ENCODE measurements at places on chromosomes 4 and X. TPM values are rescaled to one million over a fixed set of nuclear protein-coding genes. Genes with fewer than 3 reads are reported as not detected.

The FRMD7 gene
- 0.14 TPM for total RNA-seq

The GABRG1 gene
- not detected for total RNA-seq

The ZAR1 gene
- not detected for total RNA-seq

The LIN54 gene
- total RNA-seq: 6.2 TPM

DNA sequence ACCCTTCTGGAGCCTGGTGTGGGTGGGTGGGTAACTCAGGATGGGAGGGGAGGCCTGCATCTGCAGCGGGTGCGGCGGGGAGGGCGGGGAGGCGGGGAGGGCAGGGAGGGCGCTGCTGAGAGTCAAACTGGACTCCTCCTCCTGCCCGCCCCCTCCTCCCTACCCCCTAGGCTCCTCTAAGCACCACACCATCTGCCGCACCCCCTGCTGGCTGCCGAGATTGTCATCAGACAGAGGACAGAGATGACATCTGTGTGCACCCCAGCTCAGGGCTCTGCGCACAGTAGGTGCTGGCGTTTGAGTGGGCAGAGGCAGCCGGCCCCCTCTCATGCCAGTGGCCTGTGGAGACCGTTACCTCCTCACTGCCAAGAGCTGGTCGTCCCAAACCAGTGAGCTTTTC, 10.6 kb upstream of the HMX1 start:
- no peak for DNase-seq

- no peak for DNase-seq
Measured at GRCh38 chrX:87664381-87664780, 146.8 kb downstream of the KLHL4 start.

- DNase-seq: no peak
Measured at GRCh38 chr4:185134307-185134869, 8.7 kb upstream of the SLC25A4 start.

DNA sequence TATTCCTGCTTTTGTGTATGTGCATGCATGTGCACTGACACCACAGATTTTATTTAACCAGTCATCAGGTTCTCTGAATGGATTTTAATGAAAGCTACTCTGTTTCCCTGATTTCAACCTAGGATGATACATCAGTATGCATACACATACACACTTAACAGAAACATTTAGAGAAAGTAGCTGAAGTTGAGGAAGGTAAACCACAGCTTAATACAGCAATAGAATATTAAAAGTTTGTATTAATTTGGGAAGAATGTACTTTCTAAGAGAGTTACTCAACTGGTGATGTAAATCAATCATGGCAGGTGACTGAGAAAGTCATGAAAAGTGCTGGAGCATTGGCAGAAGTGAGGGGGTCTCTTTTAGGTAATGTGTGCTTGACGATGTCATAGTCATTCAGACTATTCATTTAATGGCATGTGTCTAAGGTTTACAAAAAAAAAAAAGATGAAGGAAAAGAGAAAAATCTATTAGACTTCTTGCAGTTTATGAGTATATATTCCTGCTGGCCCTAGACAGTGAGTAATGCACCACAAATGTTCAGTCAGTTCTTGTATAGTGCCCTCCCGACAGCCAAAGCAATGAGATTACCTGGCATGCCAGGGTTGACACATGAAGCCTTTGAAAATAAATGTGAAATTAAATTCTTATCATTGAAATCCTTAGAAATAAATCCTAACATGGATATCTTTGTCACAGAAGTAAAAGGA, 187.6 kb downstream of the RAPGEF2 start:
- no peak for DNase-seq

DNA sequence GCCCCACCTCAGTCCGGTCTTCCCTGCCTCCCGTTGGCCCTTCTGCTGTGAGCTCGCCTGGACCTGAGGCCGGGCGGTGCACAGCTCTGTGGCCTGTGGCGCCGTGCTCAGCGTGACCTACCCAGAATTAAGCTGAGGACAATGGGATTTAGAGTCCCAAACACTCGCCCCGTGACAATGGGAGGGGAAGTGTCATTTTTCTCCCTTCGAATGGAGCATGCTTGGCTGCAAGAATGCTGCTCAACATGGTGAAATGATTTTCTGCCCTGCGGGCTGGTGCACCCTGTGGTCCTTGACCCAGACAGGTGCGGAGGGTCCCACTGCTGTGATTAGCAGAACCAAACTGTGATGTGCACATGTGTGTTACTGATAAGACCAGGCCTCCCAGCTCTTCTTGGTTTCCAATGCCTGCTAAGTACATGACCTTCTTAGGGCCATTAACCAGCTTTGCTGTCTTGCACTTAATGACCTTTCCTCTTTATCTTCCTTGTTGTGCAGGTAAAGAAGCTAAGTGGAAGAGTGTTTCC, 772 bp downstream of the EOLA1 start:
- DNase-seq: no peak

- peak; percentile 79 for DNase-seq
Measured at GRCh38 chr4:84966382-84967242, at the start of gene WDFY3. Gene WDFY3 (minus strand): TSS chr4:84966690. CDS start chr4:84860591, 106,099 bp downstream.

DNA sequence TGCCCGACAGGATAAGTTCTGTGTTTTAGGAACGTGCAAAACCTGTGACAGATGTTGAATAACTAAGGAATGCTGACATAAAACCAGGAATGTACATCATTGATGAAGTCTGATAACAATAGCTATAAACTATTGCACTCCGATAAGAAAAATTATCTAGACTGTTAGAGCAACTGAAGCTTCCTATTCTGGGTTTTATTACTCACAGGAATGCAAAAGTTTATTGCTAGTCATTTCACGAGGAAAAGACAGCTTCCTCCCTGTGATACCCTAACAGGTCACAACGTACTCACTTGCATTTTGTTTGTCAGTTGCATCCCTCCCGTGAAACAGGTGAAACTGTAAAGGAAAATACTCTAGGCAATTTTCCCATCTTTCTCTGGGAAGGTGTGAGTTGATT, 65.9 kb downstream of the CLDN22 start:
- DNase-seq: no peak

DNA sequence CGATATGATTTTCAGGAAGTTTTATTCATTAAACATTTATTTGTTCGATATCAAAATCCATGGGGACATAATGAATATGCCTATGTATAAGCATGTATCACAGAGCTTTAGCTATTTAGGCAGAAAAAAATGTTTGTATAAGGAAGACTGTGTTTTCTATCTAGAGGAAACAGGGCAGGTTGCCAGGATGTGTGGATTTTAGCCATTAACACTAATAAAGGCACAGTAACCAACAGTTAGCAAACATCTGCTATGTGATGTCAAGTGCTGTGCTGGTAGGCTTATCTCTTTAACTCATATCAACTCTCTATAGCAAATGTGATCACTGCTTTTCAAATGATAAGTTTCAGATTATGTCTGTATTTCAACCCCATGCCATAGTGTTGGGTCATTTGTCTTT, 708.9 kb upstream of the HS3ST1 start:
- DNase-seq: no peak

- no peak for DNase-seq
Measured at GRCh38 chr4:91936311-91936710, 367.5 kb upstream of the GRID2 start.

- no peak for DNase-seq
Measured at GRCh38 chr4:88445252-88445651, 11.7 kb upstream of the HERC5 start.

DNA sequence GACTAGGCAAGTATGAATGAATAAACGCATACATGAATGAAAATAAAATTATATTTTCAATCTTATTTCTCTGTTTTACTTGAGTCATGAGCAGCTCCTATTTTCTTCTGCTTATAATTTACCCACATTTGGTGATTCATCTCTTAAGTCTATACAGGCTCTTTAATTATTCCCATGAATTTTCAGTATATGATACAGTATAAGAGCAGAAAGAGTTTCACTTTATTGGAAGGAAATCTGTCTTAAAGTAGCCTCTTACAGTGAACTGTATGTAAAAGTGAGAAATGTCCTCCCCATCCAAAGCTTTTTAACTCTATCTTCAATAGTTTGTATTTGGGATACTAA, 50.8 kb downstream of the TMEM165 start:
- no peak for DNase-seq

GRCh38 chr4:120009731-120010130, 56.9 kb downstream of the MAD2L1 start:
- no peak for DNase-seq

- no peak for DNase-seq
Measured at GRCh38 chrX:107648332-107648731, 20.0 kb downstream of the PRPS1 start.

DNA sequence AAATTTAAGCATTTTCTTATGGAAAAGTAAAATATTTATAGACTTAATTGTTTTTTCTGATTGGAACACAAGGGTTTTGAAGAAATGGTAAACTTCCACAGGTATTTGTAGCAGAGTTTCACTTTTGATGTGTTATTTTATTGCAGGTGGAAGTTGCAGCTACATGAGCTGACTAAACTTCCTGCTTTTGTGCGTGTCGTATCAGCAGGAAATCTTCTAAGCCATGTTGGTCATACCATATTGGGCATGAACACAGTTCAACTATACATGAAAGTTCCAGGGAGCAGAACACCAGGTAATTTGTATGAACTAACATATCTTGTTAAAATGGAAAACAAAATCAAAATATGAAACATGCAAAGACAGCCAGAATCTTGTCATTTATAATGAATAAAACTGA, 117.4 kb downstream of the DIPK2B start:
- DNase-seq: no peak

GRCh38 chr4:7960790-7961655, 21.4 kb upstream of the AFAP1 start:
- DNase-seq: no peak

DNA sequence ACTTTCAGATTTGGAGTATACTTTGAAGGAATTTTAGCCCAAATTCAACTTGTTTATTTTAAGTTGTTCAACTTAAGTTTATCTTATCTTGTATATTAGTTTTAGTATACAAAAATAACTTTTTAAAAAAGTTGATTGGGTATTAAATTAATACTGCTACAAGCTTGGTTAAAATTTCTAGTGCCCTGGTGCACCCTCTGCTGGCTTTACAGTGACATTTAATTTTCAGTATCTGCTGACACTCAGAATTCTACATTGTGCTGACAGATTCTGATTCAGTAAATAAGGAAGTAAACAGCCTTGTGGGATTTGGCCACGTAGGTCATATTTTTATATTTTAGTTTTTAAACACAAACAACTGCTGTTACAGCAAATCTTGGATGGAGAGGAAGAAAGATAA, 2.9 kb downstream of the EDA start:
- DNase-seq: no peak

DNA sequence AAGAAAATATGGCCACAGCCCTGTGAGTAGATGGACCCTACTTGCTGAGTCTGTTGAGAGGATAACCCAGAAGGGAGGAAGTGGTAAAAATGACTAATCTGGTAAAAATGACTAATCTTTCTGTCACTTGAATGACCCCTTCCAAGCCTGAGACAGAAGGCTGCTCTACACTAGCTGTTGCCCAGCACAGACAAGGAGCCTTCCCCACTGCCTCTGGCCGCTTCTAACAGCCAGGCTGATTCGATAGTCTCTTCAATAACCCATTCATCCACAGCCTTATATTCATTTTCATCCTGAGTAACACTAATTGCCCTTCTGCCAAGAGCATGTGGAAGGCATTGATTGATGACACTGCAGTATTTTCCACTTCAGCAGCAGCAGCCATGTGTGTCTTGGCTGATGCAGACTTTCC, 18.4 kb downstream of the MAGEB17 start:
- no peak for DNase-seq

DNA sequence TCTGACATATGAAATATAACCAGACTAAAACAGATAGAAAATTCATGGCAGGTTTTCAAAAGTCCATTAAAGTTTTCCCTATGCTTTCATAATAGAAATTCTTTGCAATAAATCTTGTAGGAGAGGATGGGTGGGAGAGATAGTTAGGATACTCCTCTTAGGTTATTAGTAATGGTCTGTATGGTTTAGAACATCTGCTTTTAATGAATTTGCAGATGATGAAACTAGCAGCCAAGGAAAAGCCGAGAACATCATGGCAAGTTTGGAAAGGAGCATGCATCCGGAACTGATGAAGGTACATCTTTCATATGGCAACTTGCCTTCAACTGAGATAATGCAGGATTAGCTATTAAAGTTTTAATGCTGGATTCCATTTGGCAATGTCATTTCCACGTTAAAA, 70.7 kb downstream of the DOCK11 start:
- DNase-seq: no peak

GRCh38 chr4:53461244-53461643, 83.8 kb downstream of the FIP1L1 start:
- DNase-seq: no peak

- no peak for DNase-seq
Measured at GRCh38 chrX:96979766-96980165, 96.1 kb downstream of the RPA4 start.
